ENCODE measurements at places on chromosomes 2 and 18.

DNA sequence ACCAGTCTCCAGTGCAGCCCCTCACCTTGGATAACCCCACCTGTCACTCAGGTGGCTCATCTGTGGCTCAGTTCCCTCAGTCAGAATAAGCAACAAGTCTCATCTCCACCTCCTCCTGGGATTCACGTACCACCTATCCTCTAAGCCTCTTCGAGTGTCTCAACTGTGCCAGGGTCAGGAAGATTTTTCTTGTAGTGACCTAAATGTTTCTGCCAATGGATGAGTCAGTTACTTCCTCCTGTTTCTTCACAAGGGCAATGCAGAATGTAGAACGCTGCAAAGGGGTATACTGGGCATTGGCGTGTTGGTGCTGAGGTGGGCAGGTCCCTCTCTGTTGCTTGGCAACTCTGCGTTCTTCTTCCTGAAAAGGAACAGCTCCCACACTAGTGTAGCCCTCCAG is 213.3 kb upstream of the CXCR4 start:
- DNase-seq = no peak

GRCh38 chr2:201235860-201236811 is 24.2 kb upstream of the CASP8 start:
- DNase-seq = peak; percentile 12

- DNase-seq = no peak
These were observed 12.2 kb downstream of the PLB1 start for GRCh38 chr2:28507796-28508764.

- no peak for DNase-seq
These were observed 51.7 kb downstream of the EIF5B start for GRCh38 chr2:99388892-99389291.

DNA sequence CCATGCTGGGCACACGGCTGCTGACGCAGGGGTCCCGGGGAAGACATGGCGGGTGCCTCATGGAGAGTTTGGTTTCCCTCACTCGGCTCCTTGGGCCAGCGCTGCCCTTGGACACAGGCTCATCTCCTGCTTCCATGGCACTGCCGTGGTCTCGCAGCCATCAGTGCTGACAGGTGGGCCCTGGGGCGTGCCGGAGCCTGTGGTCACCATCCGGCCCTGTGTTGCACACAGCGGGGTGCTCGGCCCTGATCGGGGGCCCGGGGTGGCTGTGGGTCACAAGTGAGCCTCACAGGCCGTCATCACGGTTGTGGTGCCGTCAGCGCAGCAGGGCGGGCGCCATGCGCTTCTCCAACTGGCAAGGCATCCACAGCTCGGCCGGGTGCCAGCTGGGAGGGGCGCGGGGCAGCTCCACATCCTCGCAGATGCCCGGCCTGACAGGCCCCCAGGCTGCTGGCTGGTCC is 582 bp downstream of the RTP5 start:
- no peak for DNase-seq

- DNase-seq = no peak
These were observed 1152.9 kb downstream of the RPIA start for GRCh38 chr2:89844221-89844943.

- DNase-seq = no peak
These were observed 338.9 kb downstream of the CCDC85A start for GRCh38 chr2:56522605-56523089.

DNA sequence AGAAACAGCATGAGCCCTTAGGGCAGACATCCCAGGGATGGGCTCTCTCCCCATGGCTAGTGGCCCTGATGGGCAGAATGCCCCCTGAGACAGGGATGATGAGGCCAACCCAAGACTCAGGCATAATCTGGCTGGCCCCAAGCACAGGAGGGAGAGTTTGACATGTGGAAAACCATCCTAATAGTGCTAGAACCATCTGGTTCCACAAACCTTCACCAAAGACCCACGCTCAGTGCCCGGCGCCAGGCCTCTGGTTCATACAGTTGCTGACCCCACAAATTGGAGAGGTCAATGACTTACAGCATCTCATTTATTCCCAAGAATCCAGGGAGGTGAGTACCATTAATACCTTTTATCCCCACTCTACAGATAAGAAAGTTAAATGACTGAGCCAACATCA is 95.5 kb downstream of the TNS1 start:
- DNase-seq = no peak

- DNase-seq = no peak
These were observed 265.7 kb downstream of the MTX2 start for GRCh38 chr2:176534798-176535466.

GRCh38 chr2:101064868-101065549 is 62.9 kb downstream of the RPL31 start:
- DNase-seq = no peak

- DNase-seq = no peak
These were observed 115.0 kb downstream of the THADA start for GRCh38 chr2:43480874-43481273.

GRCh38 chr18:35497027-35497369 is 762 bp downstream of the INO80C start:
- DNase-seq = no peak

GRCh38 chr2:167438206-167438605 is 549.9 kb downstream of the XIRP2 start:
- no peak for DNase-seq

GRCh38 chr2:30282081-30282480 is 50.7 kb downstream of the LBH start:
- DNase-seq = no peak

GRCh38 chr2:198545411-198545810 is 741.0 kb downstream of the PLCL1 start:
- no peak for DNase-seq

DNA sequence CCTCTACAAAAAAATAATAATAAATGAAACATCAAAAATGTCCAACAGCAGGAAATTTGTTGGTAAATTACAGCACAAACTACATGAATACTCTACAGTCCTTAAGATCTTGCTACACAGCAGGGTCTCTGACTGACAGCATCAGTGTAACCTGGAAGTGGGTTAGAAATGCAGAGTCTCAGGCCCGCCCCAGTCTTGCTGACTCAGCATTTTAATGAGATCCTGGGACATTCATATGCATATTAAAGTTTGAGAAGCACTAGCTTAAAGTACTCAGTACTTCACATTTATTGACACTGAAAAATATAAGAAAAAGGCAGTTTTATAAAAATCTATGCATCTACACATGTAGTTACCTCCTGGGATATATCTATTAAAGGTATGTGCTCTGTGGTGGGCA is 21.7 kb downstream of the ST3GAL5 start:
- DNase-seq = no peak

DNA sequence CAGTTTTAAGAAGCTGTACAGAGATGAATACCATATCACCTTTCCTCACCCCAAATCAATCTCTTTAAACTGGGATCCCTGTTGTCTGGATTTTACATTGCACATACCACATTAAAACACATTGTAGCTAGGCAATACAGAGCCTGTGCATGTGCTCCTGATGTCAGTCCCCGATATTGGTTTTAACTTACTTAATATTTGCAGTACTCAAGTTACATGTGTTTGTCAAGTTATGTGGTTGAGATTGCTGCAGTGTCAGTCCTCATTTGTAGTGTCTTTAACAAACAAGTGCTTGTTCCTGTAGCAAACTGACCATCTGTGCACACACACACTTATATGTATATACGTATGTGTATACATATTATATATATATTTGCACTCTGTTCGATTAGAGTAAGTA is 10.4 kb upstream of the UBE2E3 start:
- no peak for DNase-seq

- DNase-seq = no peak
These were observed 324.0 kb upstream of the SETBP1 start for GRCh38 chr18:44356566-44357157.

DNA sequence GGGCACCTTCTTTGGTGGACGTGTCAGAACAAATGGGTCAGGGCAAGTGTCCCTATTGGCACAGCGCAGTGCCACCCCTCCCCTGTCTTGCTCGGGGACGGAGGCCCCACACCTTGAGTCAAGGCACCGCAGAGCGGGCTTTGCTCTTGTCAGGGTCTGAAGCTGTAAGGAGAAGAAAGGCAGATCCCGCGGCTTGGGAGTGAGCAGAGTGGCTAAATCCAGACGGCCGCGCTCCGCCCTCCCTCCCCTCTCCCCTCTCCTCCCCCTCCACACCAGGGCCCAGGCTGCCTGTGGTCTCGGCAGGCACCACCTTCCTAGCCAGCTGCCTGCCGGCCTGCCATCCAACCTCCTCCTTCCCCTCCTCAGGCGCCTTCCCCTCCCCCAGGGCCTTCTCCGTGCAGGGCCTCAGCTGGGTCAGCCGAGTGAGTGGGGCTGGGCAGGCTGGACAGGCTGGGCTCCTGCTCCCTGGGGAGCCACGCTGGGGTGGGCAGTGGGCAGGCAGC is 25.8 kb downstream of the SPEG start:
- no peak for DNase-seq

- no peak for DNase-seq
These were observed 562.4 kb downstream of the RNF144A start for GRCh38 chr2:7479603-7480002.

DNA sequence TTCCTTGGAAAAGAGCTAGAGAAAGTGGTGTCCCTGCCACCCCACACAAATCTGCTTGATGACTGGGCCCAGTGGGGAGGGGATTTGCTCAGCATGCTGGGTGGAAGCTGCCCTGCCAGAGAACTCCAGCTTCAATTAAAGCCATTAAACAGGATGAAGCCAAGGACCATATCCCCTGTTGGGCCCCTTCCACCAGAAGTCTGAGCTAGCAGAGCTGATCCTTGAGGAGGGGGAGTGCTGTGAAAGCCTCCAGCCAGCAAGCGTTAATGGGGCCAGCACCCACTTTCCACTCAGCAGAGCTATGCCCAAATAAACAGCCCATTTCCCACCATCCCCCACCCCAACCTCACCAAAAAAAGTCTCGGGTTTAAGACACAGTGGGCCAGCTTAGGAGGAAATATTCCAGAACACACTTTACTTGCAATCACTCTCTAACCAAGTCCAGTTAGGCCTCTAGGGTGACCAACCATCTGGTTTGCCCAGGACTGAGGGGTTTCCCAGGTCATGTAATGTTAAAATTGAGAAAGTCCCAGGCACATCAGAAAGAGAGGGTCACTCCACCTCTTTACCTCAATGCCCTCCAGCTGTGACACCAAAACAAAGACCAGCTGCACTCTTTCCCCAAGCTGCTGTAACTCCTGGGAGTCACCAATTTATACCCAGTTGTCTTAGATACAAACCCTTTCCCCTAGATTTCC is 132.3 kb downstream of the FOXI3 start:
- DNase-seq = no peak
